ENCODE measurements at places on chromosomes 1 and 21.

DNA sequence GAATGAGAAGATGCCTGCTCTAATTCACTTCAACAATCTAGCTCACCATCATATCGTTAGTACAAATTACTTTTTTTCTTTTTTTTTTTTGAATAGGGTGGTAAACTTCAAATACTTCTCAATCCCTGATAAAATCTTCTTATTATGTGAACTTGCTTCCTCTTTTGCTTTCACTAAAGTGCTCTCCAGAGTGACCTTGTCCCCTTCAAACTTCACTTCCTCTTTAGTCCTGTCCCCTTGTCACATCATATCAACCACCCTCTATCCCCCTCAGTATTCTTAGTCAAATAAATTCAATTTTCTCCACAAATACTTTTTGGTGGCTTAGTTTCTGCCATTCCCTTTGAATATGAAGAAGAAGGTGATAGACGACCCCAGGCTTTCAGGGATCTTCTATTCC lies 124.9 kb upstream of the PLXNA2 start:
- no peak for DNase-seq

GRCh38 chr1:118249641-118250040 lies 64.6 kb upstream of the SPAG17 start:
- no peak for DNase-seq

DNA sequence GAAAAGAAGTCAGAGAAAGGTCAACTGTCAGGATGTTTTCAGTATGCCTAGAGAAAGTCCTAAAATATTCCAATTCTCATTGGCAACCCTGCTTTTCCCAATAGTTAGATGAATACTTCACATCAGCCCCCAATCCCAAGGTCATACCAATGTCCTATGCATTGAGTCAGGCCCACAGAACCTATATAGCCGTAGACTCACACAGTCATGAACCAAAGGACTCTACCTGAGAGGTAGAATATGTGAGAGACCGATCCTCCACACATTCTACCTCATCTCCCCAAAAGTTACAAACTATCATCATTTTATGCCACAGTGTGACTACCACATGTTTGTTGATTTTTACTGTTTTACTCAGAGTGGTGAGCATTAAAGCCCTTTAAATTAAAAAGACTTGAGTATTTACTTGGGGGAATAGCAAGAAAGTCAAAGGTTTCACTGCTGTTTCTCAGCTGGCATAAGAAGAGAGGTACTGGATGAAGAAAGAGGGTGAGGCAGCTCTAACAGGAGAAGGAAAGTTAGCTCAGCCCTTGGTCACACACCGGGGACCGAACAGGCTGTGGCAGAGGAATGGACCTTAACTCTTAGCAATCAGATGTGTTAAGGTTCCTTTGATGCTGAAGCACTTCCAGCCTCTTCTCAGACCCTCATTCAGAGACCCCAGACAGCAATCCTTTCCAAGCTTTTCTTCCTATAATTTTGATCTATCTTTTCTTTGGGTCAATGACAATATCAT lies 937 bp downstream of the CD48 start:
- no peak for DNase-seq

GRCh38 chr1:87093286-87093685 lies 178.9 kb downstream of the HS2ST1 start:
- DNase-seq: no peak

- DNase-seq: no peak
Observed at GRCh38 chr1:14599183-14599791, 802 bp downstream of the KAZN start.

GRCh38 chr1:168582688-168583336 lies 6.4 kb downstream of the XCL1 start:
- DNase-seq: no peak

DNA sequence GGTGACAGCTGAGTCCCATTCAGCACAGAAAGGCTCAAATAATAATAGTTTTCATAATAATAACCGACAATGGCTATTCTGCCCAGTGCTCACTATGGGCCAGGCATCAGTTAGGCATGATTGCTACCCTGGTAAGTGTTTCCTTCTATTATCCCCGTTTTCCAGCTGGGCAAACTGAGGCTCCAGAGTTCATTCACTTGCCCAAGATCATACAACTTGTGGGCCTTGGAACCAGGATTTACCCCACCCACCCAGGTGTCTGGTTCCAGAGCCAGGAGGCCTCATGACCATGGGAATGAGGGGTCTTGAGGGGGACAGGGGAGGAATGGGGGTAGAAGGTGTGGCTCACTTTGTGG lies 518 bp downstream of the PLOD1 start:
- DNase-seq: no peak

- no peak for DNase-seq
Observed at GRCh38 chr1:175178456-175178855, 14.1 kb downstream of the KIAA0040 start.

DNA sequence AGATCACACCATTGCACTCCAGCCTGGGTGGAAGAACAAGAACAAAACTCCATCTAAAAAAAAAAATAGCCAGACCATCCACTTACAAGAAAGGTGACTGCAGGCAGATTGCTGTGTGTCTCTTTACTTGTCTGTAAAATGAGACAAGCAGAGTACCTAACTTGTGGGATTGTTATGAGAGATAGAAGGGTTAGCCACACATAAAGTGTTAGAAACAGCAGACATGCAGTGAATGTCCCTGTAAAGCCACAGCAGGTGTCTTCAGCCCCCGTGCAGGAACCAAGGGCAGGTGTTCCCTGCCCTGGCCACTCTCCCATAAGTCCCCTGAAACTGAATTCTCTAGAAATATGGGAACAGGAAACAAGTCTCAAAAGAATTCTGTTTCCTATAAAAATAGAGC lies 40.8 kb upstream of the EFHD2 start:
- DNase-seq: no peak

DNA sequence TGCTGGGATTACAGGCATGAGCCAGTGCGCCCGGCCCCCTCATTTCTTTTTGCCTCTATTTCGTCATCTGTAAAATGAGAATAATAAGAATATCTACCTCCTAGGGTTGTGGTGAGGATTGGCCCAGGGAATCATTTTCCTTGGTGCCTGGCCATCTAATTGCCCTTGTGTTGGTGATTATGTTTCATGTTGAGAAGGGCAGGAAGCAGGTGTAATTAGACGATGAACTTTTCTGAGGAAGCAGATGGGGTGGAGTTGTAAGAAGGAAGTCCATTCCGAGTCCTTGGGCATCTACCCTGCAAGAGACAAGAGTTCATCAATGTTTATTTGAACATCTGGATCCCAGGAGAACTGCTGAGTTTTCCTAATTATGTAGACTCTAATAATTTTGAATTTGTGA lies 38.7 kb upstream of the NEK2 start:
- no peak for DNase-seq

GRCh38 chr1:9869831-9870251 lies 40.2 kb downstream of the CTNNBIP1 start:
- DNase-seq: no peak

Data from stimulated activated CD4-positive, alpha-beta T cell treated with anti-CD3 and anti-CD28 coated beads, Interleukin-1b, Interleukin-23, amount 100 ng/mL, for 4 hours (primary cell).